ENCODE measurements at places on chromosomes 16 and 17.

DNA sequence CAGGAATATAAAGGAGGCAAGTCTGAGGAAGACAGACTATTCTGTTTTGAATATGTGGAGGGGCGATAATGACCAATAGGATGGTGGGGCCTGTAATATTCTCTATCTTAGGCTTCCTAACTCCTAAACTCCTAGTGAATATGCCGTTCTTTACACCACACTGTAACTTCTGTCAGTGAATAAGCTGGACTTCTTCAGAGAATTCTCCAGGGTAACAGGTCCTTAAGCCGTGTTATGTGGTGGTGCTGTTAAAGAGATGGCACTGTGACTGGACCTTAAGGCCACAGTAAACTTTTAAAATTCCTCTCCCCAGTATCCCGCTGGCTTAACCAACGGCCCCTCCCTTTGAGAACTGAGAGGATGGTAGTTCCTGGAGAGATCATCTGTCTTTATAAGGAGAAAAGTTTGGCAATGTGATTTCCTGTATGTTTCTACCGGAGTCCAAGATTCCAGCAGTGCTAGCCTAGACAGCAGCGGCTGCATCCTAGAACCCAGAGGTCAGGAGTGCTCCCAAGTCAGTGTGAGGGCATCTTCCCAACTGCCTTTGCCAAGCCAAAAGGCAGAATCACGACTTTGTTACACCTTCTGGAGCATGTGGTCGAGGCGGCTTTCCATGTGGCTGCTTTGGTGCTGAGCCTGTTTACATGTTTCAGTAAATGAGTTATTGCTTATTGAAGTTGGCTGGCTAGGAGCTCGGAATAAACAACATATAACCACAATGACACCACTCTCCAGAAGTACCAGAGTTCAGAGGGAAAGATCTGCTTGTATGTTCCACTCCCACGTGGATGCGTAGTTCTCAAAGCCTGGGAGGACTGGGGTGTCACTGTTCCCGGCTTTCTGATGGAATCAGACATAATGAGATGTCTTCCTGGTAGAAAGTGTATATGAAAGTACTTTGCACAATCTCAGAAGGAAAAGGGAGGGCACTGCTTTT is 41.0 kb downstream of the TUBD1 start:
- no peak for DNase-seq

- no peak for DNase-seq
These were observed 75.6 kb downstream of the GNAO1 start for GRCh38 chr16:56266641-56267607.

DNA sequence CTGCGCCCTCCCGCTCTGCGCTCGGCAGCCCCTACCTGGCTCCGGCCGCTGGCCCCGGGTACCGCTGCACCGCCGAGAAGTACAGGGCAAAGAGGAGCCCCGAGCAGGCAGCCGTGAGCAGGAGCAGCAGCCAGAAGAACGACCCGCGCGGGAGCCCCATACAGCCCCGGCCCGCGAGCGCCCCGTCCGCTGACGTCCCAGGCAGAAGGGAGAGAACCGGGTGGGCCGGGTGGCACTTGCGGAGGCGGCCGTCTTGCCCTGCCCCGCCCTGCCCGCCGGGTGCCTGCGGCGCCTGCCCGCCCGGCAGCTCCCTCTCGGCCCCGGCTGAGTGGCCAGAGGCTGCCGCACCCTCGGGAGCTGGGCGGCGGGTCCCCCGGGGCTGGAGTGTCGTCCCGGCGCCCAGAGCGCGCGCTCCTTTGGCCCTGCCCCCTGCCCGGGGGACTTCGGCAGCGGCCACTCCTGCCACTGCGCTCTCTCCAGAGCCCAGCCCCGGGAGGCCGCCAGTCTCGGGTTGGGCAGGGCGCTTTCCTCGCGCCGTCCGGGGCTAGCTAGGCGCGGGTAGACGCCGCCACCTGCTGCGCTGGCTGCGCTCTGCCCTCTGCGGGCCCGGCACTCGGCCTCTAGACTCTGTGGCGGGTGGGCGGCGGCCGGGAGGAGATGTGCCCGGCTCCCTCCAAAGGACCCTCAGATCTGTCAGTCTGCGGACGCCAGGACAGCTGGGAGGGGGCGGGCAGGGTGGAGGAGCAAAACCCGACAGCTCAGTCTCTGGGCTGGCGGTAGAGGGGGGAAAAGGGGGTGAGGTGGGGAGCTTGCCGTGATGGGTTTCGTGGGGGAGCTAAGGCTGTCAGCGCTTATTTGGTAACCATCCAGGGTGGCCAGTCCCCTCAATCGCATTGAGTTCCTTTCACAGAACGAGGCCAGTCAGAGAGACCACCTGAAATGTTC is at the start of gene ST6GALNAC2:
Gene ST6GALNAC2, minus strand, starts transcription at position 212 of the 945 bp plus-strand sequence. Its CDS starts 52 bp downstream, at position 160.
- DNase-seq, result no peak

DNA sequence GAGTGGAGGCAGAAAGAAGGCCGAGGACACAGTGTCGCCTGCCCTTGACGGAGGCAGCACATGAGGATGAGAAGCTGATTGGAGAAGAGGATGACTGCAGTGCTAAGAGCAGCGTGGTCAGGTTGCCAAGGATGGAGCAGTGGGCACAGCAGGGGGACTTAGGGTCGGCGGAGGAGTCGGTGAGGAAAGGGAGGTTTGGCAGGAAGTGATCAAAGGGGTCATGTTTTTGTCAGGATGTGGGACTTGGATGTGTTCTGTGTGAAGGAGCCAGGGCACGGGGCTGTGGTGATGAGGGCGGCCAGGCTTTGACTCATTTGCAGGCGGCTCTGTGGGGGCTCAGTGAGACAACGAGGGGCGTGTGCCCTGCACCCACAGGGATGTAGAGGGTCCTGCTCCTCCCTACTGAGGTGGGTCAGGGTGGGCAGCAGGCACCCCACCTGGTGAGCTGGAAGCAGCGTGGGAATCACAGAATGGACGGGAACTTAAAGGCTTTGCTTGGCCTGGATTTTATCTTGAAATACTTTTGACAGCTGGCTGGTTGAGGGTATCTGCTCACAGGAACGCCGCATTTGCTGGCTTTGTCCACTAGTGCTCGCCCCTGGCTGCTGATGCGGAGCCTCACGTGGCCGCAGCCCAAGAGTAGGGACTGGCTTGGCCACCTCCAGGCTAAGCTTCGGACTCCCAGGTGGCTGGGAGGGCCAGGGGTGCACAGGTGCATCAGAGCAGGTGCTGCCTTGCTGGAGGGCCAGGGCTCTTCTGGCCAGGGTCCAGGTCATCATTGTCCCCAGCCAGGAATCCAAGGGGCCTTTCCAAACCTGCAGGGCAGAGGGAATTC is 6.0 kb downstream of the MPG start:
- no peak for DNase-seq

- DNase-seq, result peak; percentile 26
These were observed 4.6 kb upstream of the KCNJ16 start for GRCh38 chr17:70070305-70071027.

DNA sequence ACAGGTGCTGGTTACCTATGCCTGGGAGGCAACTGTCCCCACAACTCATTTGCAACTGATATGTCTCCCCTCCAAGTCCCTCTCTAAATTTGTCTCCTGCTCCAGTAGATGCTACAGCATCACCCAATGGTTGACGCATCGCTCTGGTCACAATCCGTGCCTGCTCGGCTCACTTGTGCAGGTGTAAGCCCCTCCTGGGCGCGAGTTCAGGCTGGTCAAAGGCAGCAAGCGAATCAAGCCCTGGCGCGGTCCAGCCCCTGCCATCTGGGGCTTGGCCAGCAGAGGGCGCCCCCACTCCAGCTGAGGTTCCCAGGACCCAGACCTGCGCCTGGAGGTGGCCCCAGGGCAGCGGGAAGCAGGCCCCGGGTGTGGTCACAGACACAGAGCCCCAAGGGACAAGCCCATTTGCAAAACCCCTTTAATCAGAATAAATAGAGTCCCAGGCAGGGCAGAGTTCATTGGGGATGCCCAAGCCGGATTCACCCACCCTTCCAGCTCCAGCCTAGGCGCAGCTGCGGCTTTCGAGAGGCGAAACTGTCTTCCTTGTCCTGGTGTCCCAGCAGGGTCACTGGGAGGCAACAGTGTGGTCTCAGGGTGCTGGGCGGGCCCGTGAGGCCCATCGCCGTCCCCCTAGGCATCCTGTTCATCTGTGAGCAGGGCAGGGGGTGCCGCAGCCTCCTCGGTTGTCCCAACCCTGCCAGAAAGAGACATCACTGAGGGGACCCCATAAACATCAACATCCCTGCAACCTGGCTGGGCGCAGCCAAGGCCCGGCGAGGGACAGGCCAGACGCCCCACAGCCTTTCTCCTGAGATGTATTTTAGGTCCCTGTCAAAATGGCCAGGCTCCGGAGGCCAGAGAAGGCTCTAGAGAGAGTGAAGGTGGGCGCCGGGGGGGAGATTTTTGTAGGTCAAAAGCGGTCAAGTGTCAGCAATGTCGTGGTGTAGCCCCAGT is 15.8 kb downstream of the TMC6 start:
- peak; percentile 77 for DNase-seq

- DNase-seq, result no peak
These were observed 423.6 kb upstream of the CDH11 start for GRCh38 chr16:65545413-65545956.

GRCh38 chr16:20675488-20676267 is 21.8 kb downstream of the ACSM1 start:
- peak; percentile 83 for DNase-seq

- DNase-seq, result no peak
These were observed 146.9 kb downstream of the ANKFN1 start for GRCh38 chr17:56300144-56300543.

GRCh38 chr17:73444021-73444420 is 132.2 kb upstream of the CDC42EP4 start:
- no peak for DNase-seq

GRCh38 chr16:12837756-12838155 is 34.1 kb upstream of the CPPED1 start:
- no peak for DNase-seq

Measured in OCI-M1 (cell line).